ENCODE measurements at places on chromosomes 2 and 18.

- no peak for DNase-seq
These were observed 196.3 kb downstream of the MREG start for GRCh38 chr2:215817046-215817445.

DNA sequence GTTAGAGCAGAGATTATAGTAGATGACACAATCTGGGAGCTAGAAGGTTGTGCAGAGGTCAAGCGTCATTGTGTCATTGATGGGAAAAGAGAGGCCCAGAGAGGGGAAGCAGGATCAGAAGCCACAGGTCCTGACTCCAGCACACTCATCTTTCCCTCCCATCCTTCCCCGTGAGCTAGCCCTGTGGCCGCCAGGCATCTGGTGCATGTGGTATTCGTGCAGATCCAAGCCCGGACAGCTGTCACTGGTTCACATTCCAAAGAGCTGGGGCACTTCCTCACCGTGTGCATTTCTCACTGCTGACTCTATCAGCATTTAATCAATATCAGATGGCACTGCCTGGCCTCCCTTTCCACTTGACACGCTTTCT, 94.1 kb upstream of the THOC1 start:
- no peak for DNase-seq

DNA sequence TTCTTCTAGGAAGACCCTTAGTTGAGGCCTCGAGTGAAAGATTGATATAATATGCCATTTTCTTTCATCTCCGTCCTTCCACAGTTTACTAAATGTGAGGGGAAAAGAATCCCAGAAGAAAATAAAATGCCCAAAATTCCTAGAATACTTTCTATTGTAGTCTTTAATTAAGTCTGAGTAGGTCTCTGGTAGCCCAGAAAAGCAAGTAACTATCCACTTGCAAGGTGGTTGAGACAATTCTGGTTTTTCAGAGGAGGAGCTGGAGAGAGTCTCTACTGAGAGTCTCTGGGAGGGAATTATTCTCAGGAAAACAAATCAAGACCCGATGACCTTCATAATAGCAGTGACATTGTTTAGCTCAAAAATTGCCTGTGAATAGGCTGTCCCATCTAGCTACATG, 63.9 kb upstream of the TTC39C start:
- DNase-seq = no peak

DNA sequence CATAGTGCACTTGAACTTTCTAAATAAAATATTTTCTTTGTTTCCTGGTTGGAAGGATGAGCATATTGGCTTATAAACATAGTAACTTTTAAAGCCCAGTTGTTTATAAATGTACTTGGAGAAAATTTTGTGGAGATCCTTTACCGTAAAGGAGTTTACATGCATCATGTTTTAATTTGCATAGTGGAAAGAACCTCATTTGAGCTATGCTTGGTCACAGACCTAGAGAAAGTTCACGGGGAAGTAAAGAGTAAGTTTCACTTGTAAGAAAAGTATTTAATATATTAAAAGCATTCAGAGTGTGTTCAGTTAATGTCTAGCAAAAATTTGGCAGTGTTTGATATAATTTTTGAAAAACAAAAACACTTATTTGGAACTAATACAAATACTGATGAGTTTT, 45.3 kb downstream of the PIKFYVE start:
- no peak for DNase-seq

DNA sequence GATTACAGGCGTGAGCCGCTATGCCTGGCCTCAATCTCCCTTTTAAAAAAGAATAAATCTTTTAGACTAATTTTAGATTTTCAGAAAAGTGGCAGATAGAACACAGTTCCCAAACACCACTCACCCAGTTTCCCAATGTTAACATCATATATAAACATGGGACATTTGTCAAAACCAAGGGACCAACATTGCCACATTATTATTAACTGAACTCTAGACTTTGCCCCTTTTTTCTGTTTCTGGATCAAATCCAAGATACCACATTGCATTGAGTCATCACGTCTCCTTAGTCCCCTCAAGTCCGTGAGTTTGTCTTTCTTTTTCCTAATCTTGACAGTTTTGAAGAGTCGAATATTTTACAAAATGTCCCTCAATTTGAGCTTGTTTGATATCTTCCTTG, 2.4 kb downstream of the C2orf42 start:
- DNase-seq = no peak

DNA sequence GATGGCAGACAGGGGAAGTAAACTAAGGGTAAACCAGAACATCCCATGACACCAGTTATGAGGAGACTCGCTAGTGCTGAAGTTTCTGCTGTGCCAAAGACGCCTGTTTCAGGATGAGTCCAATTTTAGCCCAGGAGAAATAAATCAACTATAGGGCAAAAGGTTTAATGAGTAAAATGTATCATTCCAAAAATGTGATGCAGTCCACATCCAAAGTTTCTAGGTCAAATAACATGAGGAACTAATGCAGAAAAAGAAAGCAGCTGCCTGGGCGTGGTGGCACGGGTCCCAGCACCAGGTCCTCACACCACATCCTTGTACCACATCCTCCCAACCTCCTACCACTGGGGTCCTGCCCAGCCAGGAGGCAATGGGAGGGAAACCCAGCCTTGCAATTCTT, 126.9 kb upstream of the CTAGE1 start:
- no peak for DNase-seq

DNA sequence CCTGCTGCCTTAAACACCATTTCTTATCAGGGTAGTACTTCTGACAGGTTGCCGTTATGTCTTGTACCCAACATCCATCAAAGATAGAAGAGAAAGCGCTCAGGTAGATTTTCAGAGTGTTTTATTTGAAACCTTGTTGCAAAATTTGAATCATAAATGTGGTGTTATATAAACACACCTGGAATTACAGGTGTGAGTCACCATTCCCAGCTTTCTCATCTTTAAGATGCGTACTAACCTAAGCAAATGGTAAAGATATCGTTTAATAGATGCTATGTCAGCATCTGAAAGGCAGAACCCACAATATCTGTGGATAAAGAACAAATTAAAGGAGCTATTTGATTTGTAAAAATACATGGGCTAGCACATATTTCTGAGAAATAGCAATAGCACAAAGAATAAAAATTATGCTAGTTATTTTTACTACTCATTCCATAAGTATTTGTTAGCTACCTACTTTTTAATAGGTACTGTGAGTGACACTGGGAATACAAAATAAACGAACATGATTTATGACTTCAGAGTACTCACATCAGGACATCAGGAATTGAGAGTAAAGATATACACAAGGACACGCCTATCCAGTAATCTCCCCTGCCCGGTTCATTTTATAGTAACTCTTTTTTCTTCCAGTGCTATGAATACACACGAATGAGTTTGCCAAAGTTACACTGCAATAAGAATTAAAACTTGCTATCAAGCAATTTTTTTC, 193.8 kb downstream of the RBM43 start:
- no peak for DNase-seq

GRCh38 chr2:10305254-10305635, 2.5 kb downstream of the HPCAL1 start:
- DNase-seq = no peak

GRCh38 chr2:68689553-68690537, 44.8 kb upstream of the ARHGAP25 start:
- peak; percentile 66 for DNase-seq

GRCh38 chr2:10707831-10708230, 13.6 kb upstream of the ATP6V1C2 start:
- no peak for DNase-seq

DNA sequence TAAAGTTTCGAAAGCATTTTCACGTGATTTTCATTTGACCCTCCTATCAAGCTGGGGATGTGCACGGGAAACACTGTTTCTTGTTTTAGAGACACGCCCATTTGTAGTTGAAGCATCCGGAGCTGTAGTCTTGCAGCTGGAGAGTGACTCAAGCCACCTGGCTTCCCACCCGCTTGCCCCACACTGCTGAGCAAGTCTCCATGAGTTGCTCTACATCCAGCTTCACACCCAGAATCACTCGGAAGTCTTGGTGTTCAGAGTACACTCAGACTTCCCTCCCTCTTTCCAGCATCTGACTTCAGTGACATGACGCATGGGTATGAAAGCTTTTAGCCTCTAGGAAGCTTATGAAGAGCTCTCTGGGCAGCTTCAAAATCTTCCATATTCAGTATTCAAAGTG, 262.4 kb downstream of the NBAS start:
- no peak for DNase-seq

GRCh38 chr2:149686136-149687051, 98.8 kb upstream of the MMADHC start:
- DNase-seq = no peak

DNA sequence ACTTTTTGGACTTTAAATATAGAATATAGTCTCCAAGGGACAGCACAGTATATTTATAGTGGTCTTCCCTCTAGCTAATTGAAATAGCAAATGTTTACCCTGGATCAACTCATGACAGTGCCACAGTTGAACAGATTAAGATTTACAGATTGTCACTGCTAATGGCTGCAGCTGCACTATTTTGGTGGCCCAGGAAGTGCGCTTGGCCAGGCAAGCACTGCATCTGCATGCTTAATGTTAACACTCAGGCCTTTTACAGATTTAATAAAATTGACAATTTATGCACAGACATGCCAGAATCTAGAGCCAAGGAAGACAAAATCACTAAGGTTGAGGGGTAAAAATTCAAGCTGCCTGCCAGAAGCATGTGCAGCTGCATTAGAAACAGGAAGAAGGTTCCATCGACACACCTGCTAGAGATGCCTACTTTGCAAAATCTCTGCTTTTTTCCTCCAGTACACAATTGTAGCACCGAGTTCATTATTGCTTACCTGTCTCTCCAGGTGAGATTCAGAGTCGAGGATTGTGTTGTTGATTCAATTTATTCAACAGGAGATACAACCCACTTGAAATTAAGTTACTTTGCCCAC, 1042.3 kb upstream of the NRXN1 start:
- no peak for DNase-seq

- no peak for DNase-seq
These were observed 1.6 kb downstream of the COX7A2L start for GRCh38 chr2:42359304-42359964.

DNA sequence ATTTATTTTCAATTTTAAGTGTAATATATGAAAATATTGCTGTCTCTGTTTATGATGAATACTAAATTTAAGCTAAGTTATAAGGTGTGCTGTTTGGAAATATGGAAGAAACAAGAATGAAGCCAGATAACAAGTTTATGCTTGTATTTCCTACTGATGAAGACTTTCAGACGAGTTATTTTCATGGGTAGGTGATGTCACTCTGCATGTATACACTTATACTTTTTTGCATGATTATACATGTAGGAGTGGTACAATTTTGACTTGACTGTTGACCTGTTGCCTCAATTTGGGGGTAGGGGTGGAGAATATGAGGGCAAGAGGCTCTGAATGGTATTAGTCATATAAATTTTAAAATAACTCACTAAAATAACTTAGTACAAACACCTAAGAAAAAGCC, 133.7 kb downstream of the HAUS1 start:
- DNase-seq = no peak

DNA sequence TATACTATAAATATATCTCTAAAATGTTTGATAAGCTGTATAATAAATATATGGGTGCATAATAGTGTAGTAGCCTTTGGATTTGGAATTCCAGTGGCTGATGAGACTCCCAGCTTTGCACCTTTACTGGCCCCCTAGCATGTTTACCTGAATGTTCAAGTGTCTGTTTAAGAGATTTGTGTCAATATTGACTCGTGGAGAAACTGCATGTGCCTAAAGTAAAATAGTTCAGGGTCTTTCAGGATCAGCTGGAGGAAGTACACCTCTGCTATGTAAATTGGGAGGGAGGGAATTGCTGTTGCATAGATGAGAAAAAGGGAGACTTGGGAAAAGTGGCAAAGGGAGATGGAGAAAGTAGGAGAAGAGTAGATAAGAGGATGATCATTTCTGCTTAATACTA, 23.9 kb downstream of the ME2 start:
- no peak for DNase-seq

GRCh38 chr18:63586431-63586830, 712 bp upstream of the SERPINB13 start:
- no peak for DNase-seq

- DNase-seq = no peak
These were observed 816.2 kb downstream of the MBD2 start for GRCh38 chr18:53408271-53408670.

- DNase-seq = no peak
These were observed 256.5 kb downstream of the CNTNAP5 start for GRCh38 chr2:124281541-124281940.

DNA sequence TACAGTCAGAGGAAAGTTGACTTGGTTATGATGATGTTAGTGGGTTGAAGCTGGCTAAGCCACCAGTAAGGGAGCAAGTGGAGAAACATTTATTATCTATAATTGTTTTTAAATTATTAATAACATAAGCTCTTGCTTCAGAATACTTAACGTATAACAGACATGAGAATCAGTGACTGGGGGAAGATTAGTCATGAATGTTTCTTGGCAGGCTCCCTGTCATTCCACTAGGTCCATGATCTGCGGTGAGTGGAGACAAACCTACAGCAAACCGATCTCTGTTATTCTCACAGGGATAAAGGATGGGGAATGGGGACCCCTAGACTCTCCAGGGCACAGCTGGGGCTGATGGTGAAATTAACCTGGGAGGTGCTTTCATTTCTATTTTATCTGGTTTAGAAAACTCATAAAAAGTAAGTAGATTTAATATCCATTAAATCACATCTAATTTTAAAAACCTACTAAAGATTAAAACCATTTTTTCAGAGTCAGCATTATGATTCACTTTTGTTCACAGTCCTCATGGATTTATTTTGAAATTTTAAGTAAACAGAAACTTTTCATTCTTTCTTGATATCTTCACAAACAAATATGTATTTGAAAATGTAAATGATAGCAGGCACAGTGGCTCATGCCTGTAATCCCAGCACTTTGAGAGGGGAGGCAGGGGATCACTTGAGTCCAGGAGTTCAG, 420.3 kb downstream of the PTPRM start:
- DNase-seq = no peak

DNA sequence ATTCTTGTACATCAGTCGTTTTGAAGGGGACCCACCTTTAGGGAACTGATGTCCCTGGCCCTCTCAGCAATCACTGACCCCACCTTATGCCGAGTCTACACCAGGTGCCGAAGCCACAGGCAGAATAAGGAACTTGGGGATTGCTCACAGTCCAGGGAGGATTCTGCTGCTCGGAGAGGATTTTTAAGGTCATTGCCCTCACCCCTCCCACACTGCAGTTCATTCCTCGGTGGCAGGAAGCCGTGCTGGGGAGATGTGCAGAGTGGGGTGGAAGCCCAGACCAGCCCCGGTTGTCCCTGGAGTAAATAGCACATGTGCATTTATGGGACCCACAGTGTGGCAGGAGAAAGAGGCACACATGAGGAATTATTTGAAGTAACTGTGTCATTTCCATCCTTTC, 50.4 kb downstream of the PLB1 start:
- no peak for DNase-seq

GRCh38 chr18:64678048-64678447, 529.2 kb upstream of the LINC00305 start:
- DNase-seq = no peak
